ENCODE measurements at places on chromosomes 13 and 19.
A peak's percentile ranks its signal among the peaks of the same experiment; 100 is the strongest.

- DNase-seq, result no peak
These were observed 39.1 kb upstream of the CCNE1 start for GRCh38 chr19:29772696-29773095.

DNA sequence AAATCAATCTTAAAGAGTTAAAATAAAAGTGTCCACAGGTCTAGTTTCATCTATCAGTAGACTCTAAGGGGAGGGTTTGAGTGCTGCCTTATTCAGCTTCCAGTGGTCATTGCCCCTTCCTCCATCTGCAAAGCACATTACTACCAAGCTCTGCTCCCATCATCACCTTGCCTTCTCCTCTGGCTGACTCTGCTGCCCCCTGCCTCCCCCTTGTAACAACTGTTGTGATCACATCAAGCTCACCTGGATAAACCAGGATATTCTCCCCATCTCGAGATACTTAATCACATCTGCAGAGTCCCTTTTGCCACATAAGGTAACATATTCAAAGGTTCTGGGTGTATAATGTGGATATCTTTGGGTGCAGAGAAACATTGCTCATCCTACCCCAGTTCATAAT is 43.3 kb upstream of the GPC6 start:
- no peak for DNase-seq

- no peak for DNase-seq
These were observed 29.0 kb upstream of the ZNF564 start for GRCh38 chr19:12580180-12580694.

DNA sequence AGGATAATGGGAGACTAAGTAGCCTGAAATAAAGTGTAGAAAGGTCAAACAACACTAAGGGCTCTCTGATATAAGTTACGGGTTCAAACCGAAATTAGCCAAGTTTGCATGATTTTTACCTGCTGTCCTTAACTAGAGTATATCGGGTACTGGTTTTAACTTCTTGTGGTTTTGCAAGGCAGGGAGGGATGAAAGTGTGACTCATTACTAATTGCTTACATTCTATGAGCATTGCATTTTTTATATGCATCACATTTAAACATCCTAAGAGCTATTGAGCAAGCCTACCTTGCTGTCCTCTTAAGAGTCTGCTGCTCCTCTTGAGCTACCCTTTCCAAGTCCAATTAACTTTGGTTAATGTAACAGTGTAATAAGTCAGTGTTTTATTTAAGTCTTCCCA is 415.4 kb downstream of the SLITRK5 start:
- DNase-seq, result no peak

DNA sequence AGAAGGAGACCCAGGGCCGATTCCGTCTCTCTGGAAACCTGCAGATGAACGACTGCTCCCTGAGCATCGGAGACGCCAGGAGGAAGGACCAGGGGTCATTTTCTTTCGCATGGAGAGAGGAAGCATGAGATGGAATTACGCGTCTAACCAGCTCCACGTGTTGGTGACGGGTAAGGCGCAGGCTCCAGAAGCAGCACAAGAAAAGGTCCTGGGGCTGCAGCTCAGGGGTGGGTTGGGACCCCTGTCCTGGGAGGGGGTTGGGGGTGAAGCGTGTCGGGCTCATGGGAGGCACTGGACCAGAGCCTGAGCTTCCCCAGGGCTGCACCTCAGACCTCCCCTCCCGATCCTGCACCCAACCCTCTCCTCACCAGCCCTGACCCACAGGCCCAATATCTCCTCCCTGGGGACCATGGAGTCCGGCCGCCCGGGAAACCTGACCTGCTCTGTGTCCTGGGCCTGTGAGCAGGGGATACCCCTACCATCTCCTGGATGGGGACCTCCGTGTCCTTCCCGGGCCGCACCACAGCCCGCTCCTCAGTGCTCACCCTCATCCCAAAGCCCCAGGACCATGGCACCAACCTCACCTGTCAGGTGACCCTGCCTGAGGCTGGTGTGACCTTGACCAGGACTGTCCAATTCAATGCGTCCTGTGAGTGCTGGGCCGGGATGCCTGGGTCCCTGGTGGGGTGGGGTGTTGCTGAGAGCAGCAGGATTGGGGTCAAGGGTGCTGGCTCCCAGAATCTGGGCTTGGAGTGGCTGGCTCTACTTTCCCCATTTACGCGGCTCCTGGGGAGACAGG is 39.6 kb upstream of the CD33 start:
- DNase-seq, result no peak

DNA sequence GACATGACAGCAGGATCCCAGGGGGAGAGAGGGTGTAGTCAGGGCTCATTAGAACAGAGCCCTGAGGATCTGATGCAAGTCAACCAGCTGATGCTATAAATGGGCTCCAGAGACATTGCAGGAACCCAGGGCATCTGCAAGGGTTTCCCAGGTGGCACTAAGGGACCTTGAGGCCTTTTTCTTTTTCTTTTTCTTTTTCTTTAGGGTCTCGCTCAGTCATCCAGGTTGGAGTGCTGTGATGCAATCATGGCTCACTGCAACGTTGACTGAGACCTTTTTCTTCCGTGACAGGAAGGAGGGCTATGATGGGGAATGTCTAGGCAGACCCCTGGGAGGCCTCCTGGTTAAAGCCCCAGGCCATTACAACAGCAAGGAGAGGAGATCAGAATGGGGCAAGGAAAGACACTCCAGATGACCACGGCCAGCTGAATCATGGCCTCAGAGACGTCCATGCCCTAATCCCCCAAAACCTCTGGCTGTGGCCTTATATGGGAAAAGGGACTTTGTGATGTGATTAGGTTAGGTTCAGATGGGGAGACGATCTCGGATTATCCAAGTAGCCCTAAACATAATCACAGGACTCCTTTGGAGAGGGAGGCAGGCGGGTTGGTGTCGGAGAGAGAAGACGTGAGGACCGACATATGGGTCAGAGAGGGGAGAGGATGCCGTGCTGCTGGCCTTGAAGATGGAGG is 4.5 kb upstream of the FCGRT start:
- DNase-seq, result no peak

- no peak for DNase-seq
These were observed 177.8 kb downstream of the PAN3 start for GRCh38 chr13:28316129-28316528.

GRCh38 chr13:107824635-107825034 is 390.7 kb downstream of the LIG4 start:
- peak; percentile 25 for DNase-seq

DNA sequence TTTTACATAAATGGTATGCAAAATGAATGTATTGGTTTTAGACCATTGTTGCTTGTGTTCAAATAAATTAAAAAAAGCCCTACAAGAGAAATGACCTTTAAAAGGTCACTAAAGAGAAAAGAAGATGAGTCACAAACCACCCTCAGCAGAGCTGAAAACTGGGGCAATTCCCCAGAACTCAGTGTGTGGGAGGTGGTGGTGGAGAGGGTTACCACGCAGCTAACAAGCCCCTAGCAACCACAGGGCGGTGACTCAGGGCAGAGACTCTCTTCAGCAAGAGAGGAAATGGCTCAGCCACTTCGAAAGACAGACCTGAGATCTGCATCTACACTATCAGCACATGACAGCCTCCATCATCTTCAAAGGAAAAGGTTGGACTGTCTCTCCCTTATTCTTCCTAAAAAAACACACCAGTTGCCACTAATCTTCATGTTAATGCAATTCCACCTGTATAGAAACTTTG is 29.4 kb upstream of the NDFIP2 start:
- no peak for DNase-seq

DNA sequence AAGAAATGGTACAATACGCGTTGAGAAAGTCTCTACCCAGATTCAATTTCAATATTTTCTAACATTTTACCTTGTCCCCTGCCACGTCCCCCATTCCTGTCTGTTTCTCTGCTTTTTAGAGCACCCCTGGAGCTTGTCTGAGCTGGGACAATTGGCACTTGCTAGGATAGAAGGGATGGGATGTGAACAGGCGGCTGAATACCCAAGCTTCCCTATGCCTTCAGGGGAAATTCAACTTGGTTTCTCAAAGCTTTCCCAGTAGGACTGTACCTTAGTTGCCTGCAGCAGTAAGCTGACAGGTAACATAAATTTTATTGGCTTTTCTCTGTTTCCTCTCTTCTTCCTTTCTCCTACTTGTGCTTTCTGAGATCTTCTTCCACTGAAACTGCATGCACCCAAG is 1663.3 kb downstream of the EFNB2 start:
- no peak for DNase-seq

GRCh38 chr13:112143046-112143752 is 76.2 kb downstream of the SOX1 start:
- DNase-seq, result no peak

DNA sequence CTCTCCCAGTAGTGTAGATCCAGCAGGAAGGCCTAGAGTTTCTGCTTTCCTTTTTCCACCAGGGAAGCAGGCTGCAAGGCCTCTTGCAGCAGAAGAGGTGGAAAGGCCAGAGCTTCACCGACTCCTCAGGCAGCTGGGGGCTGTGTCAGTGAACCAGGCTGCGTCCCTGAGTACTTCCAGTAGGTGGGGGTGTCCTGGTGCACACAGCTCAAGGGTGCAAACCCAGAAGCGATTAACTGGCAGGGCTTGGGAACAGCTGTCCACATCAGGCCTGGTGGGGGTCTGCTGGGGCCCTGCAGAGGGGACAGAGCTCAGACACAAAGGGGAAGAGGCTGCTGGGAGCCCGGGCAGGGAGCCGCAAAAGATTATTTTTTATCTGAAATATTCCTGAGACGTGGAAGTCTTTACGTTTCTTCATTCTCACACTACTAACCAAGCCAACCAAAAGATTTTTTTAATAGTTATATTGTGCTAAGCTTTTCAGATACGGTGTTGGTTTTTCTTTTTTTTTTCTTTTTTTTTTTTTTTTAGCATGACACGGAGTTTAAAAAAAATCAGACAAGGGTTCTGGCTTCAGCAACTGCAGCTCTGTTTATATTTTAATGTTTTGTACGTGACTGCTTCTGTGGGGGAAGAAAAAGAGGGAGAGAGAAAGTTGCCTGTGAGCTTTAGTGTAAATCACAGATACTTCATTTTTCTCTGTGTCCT is 11.0 kb downstream of the TSHZ3 start:
- DNase-seq, result no peak

DNA sequence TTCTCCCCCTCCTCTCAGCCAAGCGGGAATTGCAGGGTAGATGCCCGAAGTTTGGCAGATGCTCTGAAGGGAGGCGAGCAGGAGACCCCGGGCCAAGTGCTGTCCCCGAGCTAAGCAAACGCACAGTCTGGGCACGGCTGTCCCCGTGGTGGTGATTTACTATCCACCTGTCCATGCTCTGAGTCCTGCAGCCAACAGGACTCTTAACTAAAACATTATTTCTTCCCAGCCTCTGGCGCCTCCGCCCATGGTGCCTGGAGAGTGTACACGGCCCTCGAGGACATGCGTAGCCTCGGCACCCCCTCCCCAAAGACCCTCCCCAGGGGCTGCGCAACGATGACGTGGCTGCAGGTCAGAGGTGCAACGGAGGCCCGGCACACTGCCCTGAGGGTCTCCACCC is 7.6 kb downstream of the TINCR start:
- no peak for DNase-seq

- DNase-seq, result peak; percentile 55
These were observed 99.5 kb downstream of the ERCC5 start for GRCh38 chr13:102945324-102945815.

DNA sequence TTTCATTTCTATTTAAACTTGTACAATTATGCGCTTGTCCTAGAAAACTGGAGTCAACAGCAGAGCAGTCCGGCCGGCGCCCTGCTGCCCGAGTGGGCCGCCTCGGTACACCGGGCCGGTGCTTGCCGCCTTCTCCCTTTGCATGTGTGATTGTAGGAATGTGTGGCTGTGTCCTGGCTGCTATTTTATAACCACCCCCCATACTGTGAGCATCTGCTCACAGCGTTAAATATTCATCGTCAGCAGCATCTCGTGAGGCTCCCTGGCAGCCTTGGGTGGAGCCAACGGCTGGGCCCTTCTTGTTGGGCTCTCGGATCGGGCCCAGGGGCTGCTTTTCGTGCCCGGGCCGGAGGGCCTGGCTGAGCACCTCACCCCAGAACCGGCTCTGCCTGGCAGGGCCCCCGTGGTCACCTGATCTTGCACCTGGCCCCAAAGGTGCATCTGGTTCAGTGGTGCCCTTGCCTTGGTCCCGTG is 10.6 kb downstream of the PIAS4 start:
- DNase-seq, result no peak

- peak; percentile 68 for DNase-seq
These were observed 42.5 kb downstream of the IRS2 start for GRCh38 chr13:109743706-109744453.

GRCh38 chr13:33537026-33537425 is 251.5 kb upstream of the STARD13 start:
- no peak for DNase-seq

- DNase-seq, result no peak
These were observed 103.3 kb upstream of the MLNR start for GRCh38 chr13:49116873-49117272.

DNA sequence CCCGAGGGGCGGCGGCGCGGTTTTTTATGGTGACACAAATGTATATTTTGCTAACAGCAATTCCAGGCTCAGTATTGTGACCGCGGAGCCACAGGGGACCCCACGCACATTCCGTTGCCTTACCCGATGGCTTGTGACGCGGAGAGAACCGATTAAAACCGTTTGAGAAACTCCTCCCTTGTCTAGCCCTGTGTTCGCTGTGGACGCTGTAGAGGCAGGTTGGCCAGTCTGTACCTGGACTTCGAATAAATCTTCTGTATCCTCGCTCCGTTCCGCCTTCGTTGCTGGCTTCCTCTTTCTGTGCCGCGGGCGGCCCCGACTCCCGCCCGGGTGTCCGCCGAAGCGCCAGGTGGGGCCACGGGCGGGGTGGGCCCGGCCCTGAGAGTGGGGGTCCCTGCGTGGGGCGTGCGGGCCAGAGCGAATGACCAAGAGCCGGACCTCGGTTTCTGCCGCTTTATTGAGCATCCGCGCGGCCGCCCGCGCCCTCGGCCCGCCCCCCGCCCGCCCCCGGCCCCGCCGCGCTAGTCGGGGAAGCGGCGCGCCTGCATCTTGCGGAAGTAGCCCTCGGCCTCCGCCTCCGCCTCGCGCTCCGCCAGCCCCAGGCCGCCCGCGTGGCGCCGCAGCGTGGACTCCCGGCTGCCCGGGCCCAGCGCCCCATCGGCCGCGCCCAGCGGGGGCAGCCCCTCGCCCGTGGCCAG is 9.6 kb downstream of the PLPPR3 start:
- no peak for DNase-seq

- DNase-seq, result no peak
These were observed 120.7 kb downstream of the RXFP2 start for GRCh38 chr13:31860002-31860401.

DNA sequence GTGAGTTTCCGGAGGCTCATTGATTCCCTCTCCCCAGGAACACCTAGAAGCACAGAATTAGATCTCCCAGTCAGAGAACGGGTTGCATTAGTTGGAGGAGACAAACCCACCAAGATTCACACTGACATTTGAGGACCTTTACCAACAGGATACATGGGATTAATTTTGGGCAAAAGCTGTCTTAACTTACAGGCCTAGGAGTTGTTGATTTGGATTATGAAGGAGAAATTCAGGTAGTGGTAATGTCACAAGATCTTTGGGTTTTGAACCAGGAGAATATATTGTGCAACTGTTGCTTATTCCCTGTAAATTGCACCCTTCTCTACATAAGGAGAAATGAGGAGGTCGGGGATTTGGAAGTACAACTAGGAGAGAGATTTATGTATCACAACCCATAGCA is 38.0 kb downstream of the POSTN start:
- DNase-seq, result no peak

All from NCI-H774 (cell line).